GM04503 (cell line): ENCODE measurements at places on chromosomes 2 and 18.

- no peak for DNase-seq
These were observed 109.2 kb downstream of the SCN2A start for GRCh38 chr2:165348441-165348840.

- no peak for DNase-seq
These were observed 115.7 kb downstream of the NCKAP5 start for GRCh38 chr2:133452583-133452982.

GRCh38 chr18:63956755-63957154 is 7.7 kb downstream of the HMSD start:
- DNase-seq: no peak

DNA sequence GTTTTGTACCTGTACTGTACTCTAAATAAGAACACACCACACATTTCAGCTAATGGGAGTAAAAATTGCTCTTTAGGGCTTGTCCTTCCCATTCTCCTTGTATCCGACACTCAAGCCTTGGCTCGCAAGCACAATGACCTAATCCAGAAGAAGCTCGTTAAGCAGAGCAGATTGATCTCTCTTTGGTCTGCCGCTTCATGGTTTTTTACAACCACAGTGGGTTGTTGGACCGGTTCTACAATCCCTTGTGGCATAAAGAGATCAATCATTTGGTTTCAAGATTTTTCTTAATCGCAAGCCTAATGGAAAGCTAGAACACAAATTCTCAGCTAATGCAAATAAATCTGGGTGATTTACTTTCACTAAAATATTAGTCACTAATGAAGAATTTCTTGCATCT is 662.1 kb downstream of the LRP1B start:
- DNase-seq: no peak

DNA sequence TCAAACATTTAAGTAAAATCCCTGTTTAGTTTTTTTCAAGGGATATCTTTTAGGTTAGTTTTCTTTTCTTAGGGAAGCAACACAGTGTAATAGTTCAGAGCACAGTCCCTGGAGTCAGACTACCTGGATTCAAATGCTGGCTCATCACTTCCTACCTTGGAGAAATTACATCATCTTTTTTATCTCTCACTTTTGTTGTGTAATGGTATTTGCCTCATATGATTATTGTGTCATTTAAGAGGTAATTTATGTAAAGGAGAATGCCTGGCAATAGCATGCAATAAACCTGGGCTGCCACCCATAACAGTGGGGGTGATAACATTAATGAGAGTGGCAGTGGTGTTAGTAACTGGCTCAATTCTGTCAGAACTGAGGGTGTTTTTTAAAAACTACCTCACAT is 26.3 kb downstream of the ERLEC1 start:
- no peak for DNase-seq
